ENCODE measurements at places on chromosomes 5 and 9. TPM values are rescaled to one million over a fixed set of nuclear protein-coding genes. Genes with fewer than 3 reads are reported as not detected.

DNA sequence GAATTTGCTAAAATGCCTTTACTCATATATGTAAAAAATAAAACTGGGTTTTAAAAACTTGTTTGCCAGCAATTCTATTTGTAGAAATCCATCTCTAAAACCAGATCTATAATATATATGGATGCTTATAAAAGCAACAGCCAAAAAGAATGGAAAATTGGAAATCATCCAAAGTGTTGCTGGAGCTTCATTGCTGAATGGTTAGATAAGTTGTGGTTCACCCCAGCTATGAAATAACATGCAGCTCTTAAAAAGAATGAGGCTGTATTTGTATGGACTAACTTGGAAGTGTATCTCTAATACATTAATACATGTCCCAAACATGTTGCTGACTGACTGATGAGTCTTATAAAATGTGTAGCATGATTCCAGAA lies 76.2 kb downstream of the STK10 start:
- DNase-seq: no peak

GRCh38 chr9:107847978-107848964 lies 358.7 kb upstream of the KLF4 start:
- no peak for DNase-seq

SYK gene
- 42.9 TPM for total RNA-seq

BRINP1 gene
- total RNA-seq: 0.46 TPM

PRLR gene
- 9.3 TPM for total RNA-seq

SPATA9 gene
- total RNA-seq: 0.20 TPM

DNA sequence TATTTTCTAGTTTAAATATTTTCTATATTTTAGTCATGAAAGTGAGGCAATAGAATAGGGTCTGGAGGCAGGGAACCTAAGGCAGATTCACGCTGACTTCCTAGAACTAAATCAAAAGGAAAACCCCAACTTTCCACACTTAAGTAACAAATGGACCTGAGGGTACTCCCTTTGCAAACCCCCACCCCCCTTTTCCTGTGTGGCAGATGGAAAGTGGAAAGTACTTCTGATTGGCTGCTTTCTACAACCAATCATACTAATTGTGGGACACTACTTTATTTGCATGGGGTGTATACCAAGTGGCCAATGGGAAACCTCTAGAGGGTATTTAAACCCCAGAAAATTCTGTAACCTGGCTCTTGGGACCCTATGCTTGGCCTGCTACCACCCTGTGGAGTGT lies 4.8 kb upstream of the CENPH start:
- DNase-seq: no peak

TNFSF8 gene
- total RNA-seq: 2.8 TPM

DNA sequence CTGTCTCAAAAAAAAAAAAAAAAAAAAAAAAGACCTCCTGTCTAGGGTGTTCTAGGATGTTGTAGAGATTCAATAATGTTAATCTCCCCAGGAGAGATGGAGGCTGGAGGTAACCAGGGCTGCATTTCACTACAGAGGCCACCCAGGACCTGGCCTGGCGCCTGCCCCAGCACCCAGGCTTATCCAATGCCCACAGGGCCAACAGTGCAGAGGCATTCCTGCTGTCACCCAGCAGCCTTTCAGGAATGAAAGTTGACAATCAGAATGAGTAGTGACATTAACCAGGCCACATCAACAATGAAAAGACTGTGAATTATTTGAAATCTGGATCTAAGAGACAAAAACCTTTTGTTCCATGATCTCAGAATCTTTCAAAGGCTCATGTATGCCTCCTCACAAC lies 36.2 kb upstream of the GABRP start:
- DNase-seq: no peak

DNA sequence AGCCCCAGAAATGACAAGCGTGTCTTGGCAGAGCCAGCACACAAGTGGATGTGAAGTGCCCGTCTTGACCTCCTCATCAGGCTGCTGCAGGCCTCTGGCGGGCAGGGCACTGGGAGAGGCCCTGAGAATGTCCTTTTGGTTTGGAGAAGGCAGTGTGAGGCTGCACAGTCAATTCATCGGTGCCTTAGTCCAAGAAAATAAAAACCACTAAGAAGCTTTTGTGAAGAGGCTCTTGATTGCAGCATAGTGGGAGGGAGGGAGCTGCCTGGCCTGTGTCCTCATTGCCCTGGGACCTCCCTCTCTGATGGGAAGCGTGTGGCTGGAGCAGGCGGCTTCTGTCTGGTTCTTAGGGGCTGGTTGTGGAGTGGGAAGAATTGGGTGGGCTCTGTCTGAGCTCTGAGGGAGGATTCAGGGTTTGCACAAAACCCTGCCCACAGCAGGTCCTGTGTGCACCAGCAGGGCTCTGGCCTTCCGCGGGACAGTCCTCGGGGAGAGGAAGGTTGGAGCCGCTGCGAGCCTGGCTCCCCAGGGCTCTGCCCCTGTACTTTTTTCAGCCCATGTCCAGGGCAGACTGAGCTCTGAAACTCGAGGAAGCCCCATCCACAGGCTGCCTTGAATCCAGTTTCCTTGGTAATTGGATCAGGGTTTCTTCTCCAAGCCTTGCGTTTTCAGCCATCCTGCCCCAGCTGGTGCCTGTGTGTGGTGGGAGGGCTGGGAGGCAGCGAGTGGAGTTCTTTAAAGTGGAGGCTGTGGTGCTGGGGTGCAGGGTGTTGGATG lies 1.1 kb downstream of the HRCT1 start:
- DNase-seq: no peak

All from mucosa of gallbladder (tissue), 1 donor.